ENCODE measurements at places on chromosomes 2 and 18.

- no peak for DNase-seq
Observed at GRCh38 chr2:200702646-200703118, 109.0 kb upstream of the BZW1 start.

DNA sequence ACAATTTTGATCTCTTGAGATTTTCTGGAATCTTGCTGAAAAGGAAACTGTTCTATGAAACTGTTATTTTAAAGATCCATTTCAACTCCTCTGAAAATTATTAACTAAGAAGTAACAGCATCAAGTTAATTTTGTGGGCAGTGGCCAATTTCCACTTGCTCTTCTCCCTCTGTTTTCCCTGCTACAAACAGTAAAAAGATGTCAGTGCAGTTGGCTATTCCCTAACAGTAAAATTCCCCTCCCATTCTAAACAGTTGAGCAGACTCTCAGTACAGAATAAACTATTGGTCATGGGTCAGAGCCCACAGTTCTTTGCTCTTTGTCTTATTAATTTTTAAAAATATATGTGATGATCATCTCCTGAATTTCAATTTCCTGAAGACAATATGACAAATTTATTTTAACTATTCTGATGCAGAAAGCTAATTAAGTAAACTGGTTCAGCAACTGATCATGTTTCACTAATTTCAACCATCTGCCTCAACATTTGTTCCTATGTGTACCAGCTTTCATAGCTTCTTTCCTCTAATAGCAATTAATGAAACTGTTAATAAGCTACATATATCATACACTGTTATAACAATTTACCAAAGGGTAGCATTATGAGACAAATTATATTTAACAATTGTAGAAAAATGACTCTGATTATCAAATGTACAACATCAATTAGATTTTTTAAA lies 41.1 kb upstream of the GALNT5 start:
- DNase-seq: no peak

GRCh38 chr2:57497489-57498096 lies 549.0 kb upstream of the VRK2 start:
- no peak for DNase-seq

- no peak for DNase-seq
Observed at GRCh38 chr2:199979832-199980628, 24.6 kb downstream of the MAIP1 start.

- DNase-seq: no peak
Observed at GRCh38 chr18:50816419-50817166, 3.2 kb downstream of the MRO start.

GRCh38 chr2:224778474-224778877 lies 62.3 kb upstream of the CCDC195 start:
- no peak for DNase-seq

GRCh38 chr18:9091066-9091476 lies 11.4 kb upstream of the NDUFV2 start:
- DNase-seq: no peak

DNA sequence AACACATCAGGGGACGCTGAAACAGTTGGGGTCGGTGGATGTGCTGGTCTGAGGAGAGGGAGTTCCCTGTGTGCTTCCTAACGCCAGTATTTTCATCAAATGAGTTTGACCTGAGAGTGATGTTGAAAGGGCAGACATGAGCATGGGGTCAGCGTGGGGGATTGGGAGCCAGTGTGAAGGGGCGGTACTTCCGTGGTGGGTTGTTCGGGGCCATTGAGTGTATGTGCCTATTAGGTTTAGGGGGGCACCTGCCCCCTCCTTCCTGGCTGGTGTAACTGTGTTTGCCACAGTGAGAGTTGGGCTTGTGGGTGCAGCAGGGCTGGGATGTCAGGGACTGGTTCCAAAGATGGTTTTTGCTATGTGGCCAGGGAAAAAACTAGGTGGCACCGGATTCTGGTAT lies 24.4 kb downstream of the SPEG start:
- DNase-seq: no peak

DNA sequence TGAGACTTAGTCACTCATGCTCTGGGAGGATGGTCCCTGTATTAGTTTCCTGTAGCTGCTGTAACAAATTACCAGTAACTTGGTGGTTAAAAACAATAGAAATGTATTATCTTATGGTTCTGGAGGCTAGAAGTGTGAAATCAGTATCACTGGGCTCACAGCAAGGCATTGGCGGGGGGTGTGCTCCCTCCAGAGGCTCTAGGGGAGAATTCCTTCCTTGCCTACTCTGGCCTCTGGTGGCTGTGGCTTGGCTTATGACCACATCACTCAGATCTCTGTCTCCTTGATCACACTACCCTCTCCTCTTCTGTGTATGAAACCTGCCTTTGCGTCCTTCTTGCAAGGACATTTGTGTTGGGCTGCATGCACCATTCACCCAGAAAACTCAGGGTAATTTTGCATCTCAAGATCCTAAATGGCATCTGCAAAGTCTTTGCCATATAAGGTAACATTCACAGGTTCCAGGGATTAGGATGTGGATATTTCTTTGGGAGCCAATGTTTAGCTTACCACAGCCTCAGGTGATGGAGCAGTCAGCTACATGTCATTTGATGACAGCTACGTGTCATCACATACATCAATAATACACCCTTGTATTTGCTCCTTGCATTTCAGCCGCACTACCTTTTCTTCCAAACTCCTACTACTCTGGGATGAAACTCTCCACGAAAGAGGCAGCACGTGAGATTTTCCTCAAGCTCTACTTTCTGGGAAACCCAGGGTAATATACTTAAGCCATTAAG lies 49.6 kb upstream of the POU3F3 start:
- DNase-seq: no peak

DNA sequence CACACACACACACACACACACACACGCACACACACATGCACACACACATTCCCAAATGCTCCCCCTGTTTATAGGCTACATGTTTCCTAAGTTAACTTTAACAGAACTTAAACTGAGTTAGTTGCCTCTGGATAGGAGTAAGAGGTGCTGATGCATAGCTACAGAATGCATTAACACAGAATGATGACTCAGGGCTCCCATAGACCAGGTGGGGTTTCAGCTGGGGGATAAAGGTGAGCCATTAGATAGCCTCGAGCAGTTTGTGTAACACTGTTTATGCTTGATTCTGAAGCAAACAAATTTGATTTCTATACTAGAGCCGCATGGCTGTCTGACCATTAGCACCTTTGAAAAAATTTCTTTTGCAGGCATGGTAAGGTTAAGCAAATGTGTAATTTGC lies 741.0 kb downstream of the PLCL1 start:
- no peak for DNase-seq

- no peak for DNase-seq
Observed at GRCh38 chr18:65938592-65939372, 188.0 kb downstream of the CDH7 start.

DNA sequence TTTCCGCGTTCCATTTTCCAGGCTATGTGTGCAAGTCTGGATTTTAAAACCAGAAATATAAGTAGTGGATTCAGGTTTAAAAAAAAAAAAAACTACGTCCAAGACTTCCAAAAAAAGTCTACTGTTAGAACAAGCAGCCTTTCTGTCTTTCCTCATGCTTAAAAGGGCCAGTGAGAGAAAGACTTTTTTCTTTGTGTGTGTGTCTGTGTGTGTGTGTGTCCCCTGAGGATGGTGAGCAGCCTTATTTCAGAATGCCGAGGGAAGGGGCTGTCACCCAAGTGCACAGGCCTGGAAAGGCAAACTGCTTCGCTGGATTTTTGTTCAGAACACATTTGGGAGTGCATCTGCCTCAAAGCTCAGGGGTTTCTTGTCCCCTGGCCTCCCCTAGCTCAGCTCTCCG lies 98.8 kb downstream of the ZBTB7C start:
- no peak for DNase-seq

DNA sequence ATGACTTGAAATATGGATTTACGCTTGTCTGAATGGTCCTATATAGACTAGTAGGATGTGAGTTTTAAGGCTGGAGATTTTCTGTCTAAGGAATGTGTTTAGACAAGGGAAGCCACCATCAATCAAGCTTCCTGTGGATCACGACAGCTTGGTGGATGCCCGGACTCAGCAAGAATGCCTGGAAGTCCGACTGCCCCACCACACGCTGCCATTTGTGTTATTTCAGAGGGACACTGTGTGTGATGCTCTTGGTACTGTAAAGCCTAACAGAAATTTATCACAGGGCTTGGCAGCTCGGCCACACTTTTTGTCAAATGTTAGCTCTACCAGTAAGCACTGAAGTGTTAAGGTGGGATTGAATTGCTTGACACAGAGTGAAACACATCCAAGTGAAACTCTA lies 127.1 kb upstream of the CDH7 start:
- no peak for DNase-seq

DNA sequence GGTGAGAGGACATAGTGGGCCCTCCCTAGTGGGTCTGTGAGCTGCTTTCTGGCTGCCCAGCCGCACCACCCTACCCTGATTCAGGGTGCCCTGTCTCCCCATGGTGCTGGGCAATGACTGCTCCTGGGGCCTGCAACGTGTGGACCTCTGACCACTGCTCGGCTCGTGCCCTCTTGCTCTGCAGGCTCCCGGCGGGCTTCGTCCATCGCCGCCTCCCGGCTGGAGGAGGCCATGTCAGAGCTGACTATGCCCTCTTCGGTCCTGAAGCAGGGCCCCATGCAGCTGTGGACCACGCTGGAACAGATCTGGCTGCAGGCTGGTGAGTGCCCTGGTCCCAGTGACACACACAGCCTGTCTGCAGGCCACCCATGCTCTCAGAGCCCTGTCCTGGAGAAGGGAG lies 103.5 kb downstream of the STPG4 start:
- no peak for DNase-seq

All from cortex of kidney (tissue), 1 donor.